ENCODE measurements at places on chromosomes 5 and 9.

- DNase-seq = no peak
Observed at GRCh38 chr5:75325242-75325641, 11.8 kb upstream of the HMGCR start.

GRCh38 chr9:77879437-77879943 lies 152.1 kb downstream of the GNAQ start:
- peak; percentile 23 for DNase-seq

GRCh38 chr9:87671478-87671877 lies 54.4 kb upstream of the CTSL start:
- DNase-seq = no peak

- DNase-seq = peak; percentile 62
Observed at GRCh38 chr5:119275146-119275545, 80.7 kb upstream of the TNFAIP8 start.

GRCh38 chr5:171850324-171850947 lies 64.8 kb downstream of the SMIM23 start:
- peak; percentile 52 for DNase-seq

GRCh38 chr9:16726718-16727451 lies 143.6 kb downstream of the BNC2 start:
- peak; percentile 89 for DNase-seq

- no peak for DNase-seq
Observed at GRCh38 chr9:109336409-109336808, 15.6 kb upstream of the EPB41L4B start.

GRCh38 chr9:111948951-111949350 lies 52.3 kb downstream of the UGCG start:
- DNase-seq = no peak

- no peak for DNase-seq
Observed at GRCh38 chr9:111484572-111484894, 350 bp upstream of the ECPAS start.

GRCh38 chr5:37767251-37767650 lies 72.6 kb downstream of the GDNF start:
- no peak for DNase-seq

- no peak for DNase-seq
Observed at GRCh38 chr5:150323819-150324218, 21.1 kb upstream of the ARSI start.

DNA sequence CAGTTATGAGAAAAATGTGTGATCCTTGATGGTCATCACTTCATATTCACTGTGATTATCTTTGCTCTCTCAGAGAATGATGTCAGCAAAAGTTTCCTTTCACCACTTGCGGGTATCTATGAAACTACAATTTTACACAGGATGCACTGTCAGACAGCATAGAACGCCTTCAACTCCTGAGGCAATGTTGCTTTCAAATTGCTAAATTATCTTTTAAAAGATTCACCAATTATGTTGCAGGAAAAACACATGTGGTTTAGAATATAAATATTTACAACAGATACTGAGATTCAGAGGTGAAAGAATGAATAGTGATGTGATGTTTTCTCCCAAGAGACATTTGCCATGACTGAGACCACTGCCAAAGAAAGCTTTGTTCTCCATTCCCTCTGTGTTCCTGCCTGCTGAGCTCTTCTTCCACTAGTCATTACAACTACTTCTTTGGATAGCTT lies 879.8 kb upstream of the DMAC1 start:
- no peak for DNase-seq

- DNase-seq = no peak
Observed at GRCh38 chr9:135032868-135033460, 54.5 kb upstream of the OLFM1 start.

DNA sequence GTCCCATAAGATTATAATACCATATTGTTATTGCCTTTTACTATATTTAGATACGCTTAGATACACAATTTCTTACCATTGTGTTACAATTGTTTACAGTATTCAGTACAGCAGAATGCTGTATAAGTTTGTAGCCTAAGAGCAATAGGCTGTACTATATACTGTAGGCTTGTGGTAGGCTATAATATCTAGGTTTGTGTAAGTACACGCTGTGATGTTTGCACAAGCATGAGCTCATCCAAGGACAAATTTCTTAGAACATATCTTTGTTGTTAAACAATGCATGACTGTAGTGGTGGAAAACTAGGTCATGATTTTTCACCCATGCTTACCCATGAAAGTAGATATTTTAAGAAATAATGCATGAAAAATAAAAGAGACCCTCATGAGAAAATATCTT lies 509.4 kb upstream of the CDH18 start:
- no peak for DNase-seq

- DNase-seq = peak; percentile 15
Observed at GRCh38 chr5:135031813-135032694, 2.0 kb downstream of the PITX1 start.

DNA sequence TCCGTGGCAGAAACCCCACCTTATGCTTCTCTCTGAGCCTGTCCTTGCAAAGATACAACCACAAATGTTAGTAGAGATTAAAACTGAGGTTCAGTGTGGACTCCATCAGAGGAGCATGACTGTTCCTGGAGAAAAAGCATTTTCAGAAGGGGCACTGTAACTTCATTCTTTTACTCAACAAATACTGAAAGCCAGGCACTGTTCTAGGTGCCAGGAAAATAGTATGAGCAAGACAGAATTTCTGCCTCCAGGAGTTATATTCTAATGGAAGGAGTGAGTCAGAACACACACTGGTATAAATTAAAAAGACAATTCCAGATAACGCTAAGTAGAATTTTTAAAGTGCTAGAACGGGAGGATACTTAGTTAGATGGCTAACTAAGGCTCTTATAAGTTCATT lies 251.4 kb upstream of the GAS1 start:
- DNase-seq = no peak

GRCh38 chr9:2939368-2939767 lies 95.5 kb upstream of the PUM3 start:
- no peak for DNase-seq

- DNase-seq = no peak
Observed at GRCh38 chr5:169635936-169636335, 1.1 kb upstream of the DOCK2 start.

- DNase-seq = no peak
Observed at GRCh38 chr9:84759804-84760203, 90.3 kb downstream of the NTRK2 start.

DNA sequence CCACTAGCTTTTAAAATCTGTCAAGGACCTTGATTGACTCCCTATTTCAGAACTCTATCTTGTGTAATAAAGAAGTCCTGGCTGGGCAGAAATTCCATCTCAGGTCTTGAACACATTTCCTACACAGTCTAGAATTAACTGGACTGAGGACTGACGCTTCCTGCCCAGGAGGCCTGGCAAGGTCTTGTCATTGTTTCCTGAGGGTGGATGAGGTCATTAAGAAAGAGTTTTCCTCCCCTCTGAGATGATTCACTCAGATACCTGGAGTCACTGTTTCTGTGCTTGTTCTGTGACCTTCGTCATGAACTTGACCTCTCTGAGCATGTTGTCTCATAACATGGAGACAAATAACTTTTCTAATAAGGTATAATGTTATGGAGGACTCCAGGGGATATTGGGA lies 10.0 kb downstream of the MTAP start:
- DNase-seq = peak; percentile 94

DNA sequence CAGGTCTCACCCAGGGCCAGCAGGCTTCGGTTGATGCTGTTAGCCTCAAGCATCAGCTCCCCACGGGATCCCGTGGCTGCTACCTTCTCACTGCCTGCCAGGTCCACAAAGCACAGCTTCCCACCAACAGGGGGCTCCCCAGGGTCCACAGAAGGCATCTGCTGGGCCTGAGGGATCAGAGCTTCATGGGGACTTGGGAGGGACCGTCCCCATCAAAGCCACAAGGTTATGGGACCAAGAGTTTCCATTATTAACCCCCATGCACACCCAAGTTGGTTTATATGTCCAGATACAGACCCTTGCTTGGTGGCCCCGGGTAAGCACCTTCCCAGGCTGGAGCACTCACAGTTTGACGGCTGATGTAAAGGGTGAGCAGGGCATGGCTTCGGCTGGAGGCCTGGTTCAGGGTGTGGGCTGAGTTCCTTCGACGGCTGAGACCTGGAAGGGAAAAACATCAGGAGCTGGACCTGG lies 3.0 kb downstream of the KIF12 start:
- DNase-seq = no peak

GRCh38 chr9:112188884-112189283 lies 13.8 kb upstream of the SUSD1 start:
- no peak for DNase-seq

GRCh38 chr5:143442385-143442784 lies 38.9 kb upstream of the NR3C1 start:
- DNase-seq = peak; percentile 58

GRCh38 chr5:6328173-6328572 lies 50.2 kb downstream of the MED10 start:
- DNase-seq = peak; percentile 26

- DNase-seq = peak; percentile 13
Observed at GRCh38 chr9:73199886-73200285, 48.2 kb downstream of the ANXA1 start.

DNA sequence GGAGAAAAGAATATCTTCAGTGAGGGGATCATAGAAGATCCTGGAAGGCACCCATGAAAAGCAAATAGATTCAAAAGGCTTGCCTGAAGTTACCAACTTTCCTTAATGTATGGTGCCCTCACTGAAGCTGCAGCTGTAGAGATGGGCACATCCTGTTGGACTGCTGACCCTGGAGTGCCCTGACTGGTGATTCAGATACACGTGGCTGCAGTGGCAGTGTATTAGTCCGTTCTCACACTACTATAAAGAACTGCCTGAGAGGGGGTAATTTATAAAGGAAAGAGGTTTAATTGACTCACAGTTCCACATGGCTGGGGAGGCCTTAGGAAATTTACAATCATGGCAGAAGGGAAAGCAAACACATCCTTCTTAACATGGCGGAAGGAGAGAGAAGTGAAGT lies 80.3 kb downstream of the OSMR start:
- DNase-seq = peak; percentile 88

GRCh38 chr5:41191249-41191648 lies 22.1 kb downstream of the C6 start:
- no peak for DNase-seq

GRCh38 chr5:135395866-135396265 lies 3.2 kb downstream of the MACROH2A1 start:
- DNase-seq = no peak

- no peak for DNase-seq
Observed at GRCh38 chr9:71795097-71795813, 26.9 kb upstream of the CEMIP2 start.

GRCh38 chr9:81653240-81653639 lies 36.1 kb downstream of the TLE1 start:
- peak; percentile 87 for DNase-seq

- DNase-seq = no peak
Observed at GRCh38 chr5:135876146-135876545, 19.5 kb downstream of the IL9 start.

GRCh38 chr5:159805021-159805420 lies 111.3 kb upstream of the ADRA1B start:
- DNase-seq = no peak

Measured in ELR (cell line).